NCI-H69 (cell line): ENCODE measurements at places on chromosomes 1 and 21.

DNA sequence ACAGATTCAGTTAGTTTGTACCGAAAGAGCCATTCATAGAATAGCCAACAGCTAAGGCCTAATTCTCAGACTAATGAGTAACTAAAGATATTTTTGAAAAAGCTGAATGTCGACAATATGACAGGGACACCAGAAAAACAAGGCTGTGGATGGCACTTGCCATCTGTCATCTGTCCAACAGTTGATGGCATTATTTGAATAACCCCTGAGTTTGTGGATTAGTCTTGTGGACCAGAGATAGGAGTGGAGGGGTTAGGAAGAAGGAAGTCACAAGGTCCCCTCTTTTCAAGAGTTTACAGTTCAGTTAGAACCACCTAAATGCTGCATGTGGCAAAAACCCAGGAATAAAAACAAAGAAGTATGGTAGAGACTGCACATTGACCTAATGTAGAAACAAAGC lies 356.5 kb upstream of the DUSP10 start:
- DNase-seq, result no peak

GRCh38 chr1:77652268-77652667 lies 30.2 kb downstream of the ZZZ3 start:
- DNase-seq, result no peak

DNA sequence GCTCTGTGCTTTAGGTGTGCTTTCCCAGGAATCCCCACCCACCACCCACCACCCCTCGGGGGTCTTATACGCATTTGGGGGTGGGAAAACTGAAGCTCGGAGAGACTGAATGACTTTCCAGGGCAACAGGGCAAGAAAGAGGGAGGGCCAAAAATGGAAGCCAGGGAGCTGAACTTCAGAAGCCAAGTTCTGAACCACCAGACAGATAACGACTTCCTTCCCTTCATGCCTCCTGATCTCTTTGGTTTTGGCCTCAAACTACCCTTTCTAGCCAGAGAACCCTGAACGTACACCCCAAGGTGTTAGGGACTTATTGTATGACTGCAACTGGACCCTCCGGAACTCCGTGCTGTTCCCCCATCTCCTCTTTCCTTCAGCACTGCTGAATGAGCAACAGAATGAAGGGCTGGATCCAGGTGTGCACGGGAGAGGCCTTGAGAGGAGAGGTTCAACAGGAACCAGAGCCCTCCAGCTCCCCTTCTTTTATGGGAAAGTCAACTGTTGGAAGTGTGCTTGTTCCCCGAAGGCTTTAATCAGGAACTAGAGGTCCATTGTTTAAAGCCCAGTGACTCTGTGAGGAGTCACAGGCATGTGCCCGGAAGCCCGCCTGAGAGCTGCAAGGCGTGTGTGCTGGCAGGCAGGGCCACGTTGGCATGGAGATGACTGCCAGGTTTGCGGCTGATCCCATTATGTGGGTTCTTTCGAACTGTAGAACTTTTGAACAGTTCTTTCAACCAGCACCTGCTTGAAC lies 3.1 kb downstream of the BACE2 start:
- peak; percentile 59 for DNase-seq

- no peak for DNase-seq
Observed at GRCh38 chr1:15708486-15709137, 24.5 kb downstream of the PLEKHM2 start.

DNA sequence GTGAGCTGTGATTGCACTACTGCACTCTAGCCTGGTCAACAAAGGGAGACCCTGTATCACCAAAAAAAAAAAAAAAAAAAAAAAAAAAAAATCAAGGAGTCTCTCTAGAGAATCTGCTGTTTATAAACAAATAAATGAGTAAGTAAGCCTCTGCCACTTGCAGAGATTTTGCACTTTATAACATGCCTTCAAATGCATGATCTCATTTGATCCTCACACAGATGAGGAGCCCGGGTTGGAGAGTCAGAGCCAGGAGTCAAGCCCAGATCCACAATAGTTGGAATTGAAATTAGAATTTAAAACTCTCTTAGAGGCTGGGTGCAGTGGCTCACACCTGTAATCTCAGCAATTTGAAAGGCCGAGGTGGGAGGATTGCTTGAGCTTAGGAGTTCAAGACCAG lies 4.0 kb downstream of the PRELP start:
- no peak for DNase-seq

GRCh38 chr1:202002507-202002906 lies 7.9 kb upstream of the ELF3 start:
- no peak for DNase-seq

GRCh38 chr1:48730164-48730910 lies 46.4 kb downstream of the BEND5 start:
- no peak for DNase-seq

GRCh38 chr1:172476218-172476811 lies 32.4 kb upstream of the PIGC start:
- DNase-seq, result no peak

- no peak for DNase-seq
Observed at GRCh38 chr1:11524465-11525150, 45.7 kb downstream of the DISP3 start.

- no peak for DNase-seq
Observed at GRCh38 chr1:34140011-34140676, 24.9 kb downstream of the CSMD2 start.

DNA sequence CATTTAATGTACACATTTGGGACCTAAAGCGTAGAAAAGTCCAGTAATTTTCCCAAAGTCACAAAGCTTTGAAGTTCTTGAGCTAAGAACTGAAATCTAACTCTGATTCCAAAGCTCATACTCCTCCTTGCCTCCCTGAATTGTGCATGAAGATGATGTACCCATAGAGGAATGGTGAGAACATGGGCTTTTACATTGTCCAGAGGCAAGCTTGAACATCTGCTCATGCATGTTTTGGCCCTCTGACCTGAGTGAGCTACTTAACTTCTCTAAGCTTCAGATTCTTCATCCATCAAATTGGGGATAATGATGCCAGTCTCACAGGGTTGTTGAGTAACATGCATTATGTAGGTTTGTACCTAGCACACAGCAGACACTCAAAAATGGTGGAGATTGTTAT lies 258.4 kb upstream of the HOOK1 start:
- DNase-seq, result no peak

DNA sequence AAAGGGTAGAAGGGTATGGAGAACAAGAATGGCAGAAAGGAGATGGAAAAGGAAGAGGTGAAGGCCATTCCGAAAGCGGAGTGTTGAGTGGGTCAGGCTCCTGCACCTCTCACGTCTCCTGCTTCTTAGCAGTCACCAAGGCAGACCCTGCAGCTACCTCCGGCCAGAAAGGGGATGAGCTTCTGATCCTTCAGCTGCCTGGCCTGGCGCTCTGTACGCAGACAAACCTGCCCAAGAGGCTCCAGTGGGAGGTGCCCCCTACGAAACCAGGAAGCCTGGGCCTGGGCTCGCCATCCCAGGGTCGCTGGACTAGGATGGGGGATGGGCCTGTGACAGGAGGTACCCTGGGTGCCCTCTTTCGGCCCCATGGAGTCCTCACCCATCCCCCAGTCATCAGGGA lies 3.0 kb downstream of the GPR61 start:
- no peak for DNase-seq

GRCh38 chr1:85387781-85388180 lies 77.2 kb downstream of the DDAH1 start:
- DNase-seq, result no peak

GRCh38 chr21:42309753-42310213 lies 5.4 kb downstream of the TFF3 start:
- peak; percentile 72 for DNase-seq

- no peak for DNase-seq
Observed at GRCh38 chr1:108533351-108534083, 26.4 kb upstream of the EEIG2 start.

DNA sequence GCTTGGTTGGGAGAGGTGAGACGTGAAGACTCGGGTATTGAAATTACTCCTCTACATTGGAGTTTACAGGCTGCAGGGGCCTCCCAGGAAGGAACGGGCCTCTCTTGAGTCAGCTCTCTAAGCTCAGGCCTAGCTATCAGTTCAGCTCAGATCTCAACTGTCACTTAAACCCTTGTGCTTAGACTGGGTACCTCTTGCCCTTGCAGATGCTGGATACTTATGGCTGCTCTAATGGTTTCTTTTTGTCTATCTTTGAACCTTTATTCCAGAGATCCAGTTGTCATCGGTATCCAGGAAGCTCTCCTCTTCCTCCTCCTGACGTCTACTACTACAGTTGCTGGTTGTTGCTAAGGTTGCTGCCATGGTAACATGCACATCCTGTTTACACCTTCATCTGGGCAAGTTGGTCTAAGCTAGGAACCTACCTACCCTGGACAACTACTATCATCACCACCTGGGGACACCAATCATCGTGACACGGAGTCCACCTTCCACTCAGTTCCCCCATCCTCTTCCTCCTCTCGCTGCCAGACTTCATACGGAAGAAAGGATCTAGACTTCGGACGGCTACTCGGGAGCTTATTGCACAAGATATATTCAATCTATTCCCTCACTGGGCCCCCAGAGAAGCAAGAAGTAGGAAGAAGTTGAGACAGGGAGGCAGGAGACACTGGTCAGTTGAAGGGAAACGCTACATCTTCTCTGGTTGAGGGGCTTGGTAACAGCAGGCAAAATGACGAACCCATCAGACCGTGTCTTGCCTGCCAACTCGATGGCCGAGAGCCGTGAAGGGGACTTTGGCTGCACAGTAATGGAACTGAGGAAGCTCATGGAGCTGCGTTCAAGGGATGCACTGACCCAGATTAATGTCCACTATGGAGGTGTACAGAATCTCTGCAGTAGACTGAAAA lies 56.1 kb downstream of the ATP2B4 start:
- DNase-seq, result no peak

GRCh38 chr21:41777951-41778815 lies 11.3 kb upstream of the RIPK4 start:
- DNase-seq, result peak; percentile 90

GRCh38 chr1:199929556-199929955 lies 98.0 kb upstream of the NR5A2 start:
- no peak for DNase-seq

- DNase-seq, result peak; percentile 62
Observed at GRCh38 chr1:194469282-194469681, 1282.9 kb upstream of the B3GALT2 start.
